HL-60 (cell line): ENCODE measurements at places on chromosomes 2 and 18.

DNA sequence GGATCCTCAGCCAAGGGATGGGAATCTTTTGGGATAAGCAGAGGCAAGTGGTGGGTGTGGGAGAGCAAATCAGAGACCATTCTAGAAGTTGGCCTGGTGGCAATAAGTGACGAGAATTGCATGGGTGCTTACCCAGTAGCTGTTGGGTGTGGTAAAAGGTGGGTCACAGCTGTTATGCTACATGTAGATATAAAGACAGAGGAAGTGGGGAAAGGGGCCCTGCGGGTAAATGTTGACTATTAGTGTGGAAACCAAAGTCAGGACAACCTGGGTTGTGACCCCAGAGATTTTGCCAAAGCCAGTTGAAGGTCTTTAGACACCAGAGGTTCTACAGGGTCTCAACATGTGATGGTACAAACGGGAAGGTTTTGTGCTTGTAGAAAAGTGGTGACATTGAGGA lies 443.6 kb upstream of the HNRNPA3 start:
- DNase-seq = no peak

GRCh38 chr2:69465513-69466456 lies 28.6 kb upstream of the NFU1 start:
- DNase-seq = no peak

GRCh38 chr2:55168221-55169154 lies 63.6 kb downstream of the CLHC1 start:
- peak; percentile 65 for DNase-seq

GRCh38 chr2:11569636-11570035 lies 35.8 kb downstream of the GREB1 start:
- no peak for DNase-seq

- DNase-seq = no peak
Observed at GRCh38 chr2:36570416-36570815, 27.6 kb downstream of the FEZ2 start.

GRCh38 chr18:76943542-76944339 lies 121.4 kb downstream of the ZNF236 start:
- DNase-seq = peak; percentile 28

DNA sequence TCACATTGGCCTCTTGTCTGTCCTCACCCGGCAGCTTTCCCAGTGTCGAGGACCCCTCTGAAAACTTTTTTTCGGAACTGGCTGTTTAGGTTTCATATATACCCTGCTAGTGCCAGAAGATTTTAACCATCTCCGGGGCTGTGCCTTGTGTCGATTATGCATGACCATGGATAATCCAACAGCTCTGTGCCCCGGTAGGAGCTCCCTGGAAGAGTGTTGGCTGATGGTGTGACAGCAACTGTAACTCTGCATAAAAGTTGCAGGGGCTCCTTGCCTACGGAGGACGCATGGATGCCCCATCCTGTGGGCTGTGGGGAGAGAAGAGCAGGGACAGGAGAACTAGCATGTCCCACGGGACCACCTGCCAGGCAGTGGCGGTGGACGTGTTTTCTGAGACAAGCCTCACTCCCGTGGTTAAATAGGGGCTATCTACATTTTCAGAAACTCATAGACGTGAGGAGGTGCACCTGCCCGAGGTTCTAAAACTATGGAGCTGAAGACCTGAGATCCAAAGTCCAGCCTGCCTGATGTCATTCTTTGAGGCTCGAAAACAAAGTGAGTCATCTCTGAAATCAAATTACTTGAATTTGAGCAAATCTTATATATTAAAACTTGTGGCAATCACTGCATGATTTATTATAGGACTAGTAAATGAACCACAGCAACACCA lies 437.2 kb upstream of the HS6ST1 start:
- no peak for DNase-seq

DNA sequence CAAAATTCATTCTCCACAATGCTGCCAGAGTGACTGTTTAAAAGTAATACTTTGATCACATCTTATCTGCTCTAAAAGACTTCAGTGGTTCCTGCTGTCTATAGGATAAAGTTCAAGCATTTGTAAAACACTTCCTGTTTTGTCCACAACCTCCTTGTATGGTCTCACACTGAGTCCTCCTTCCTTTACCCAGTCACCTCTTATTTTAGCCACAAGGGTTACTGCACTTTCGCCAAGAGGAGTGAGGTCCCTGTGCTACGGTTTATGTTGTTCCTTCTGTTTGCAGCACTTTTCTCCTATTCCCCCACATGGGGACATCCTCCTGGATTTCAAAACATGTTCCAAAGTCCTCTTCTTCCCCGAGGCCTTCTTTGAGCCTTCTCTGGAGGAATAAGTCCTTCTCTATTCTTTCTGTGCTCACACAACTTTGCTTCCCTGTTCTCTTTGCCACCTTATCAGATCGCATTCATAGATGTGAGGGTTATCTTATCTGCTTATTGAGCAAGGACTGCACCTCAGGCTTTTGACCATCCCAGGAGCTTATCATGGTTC lies 112.2 kb upstream of the NABP1 start:
- peak; percentile 55 for DNase-seq

- peak; percentile 28 for DNase-seq
Observed at GRCh38 chr2:96157649-96158553, 12.7 kb upstream of the DUSP2 start.

- DNase-seq = no peak
Observed at GRCh38 chr2:192544371-192544955, 349.7 kb upstream of the TMEFF2 start.

DNA sequence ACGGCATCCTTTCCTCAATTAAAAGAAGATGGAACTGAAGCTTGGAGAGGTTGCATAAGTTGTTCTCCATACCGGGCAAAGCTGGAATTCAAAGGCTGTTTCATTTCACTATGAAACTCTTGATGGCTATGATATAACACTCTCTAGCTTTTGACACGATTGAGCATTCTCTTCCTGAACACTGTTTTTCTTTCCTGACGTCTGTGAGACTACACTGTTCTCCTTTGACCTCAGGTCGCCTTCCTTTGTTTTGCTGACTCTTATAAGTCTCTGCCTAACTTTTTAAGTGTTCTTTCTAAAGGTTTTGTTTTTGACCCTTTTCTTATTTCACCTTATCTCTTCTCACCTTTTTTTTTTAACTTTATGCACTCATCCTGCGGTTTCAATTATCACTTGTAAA lies 261.8 kb upstream of the LINC00305 start:
- DNase-seq = no peak

DNA sequence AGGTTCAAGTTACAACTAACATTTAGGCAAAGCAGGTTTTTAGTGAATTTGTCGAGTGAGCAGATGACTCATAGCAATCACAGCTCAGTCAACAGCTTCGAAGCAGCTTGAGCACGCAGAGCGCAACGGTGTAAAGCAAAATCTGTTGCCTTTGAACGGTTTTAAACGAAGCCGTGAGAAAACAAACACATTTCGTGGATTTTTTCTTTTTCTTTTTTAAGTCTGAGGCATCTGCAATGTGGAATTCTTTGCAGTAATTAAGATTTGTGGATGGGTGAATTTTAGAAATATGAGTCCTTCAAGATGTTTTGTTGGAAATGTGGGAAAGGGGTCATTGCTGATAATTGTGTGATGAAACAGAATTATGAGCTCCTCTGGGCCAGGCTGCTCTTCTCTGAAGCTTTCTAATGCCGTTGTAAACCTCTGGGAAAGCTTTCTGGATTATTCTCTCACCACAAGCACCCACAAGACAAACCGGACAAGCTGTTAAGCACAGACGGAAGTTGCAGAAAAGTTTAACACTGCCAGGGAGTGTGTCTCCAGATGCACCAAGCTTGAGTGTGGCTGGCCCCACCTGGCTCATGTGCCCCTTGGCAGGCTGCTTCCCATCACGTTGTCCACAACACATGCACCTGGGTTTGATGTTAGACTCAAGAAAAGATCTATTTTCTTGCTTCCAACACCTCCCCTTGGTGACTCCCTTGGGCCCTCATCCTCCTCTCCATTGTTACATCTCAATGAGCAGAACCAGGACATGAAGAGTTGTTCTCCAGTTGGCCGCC lies 224.7 kb downstream of the ACKR3 start:
- no peak for DNase-seq

DNA sequence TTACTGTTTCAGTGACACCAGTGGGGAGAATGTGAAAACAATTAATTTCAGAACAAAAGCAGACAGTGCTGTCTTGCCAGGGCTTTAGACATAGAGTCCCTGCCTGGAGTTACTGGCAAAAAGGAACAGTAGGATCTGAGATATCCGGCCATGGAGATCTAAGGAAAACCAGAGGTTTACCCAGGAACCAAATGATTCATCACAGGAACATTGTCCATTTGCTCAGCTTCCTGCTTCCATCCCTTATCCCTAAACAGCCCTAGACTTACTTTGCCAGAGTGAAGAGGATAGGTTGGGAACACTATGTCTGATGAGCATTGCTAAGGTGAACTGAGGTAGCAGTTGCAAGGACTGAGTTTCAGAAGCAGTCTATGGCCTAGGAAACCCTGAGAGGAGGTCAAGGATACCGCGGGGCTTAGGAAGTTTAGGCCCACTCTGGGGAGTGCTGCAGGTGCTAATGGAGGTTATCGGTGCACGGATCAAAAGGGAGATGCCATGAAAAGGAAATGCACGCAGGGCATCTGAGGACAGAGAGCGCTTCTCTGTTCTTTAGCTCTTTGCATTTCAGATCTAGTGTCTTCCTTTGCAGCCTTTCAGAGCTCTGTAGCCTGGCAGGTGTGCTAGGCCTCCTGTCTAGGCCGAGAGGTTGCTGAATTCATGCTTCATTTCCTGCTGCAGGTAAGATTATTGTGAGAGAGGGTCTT lies 223.9 kb downstream of the CDCA7 start:
- DNase-seq = no peak

DNA sequence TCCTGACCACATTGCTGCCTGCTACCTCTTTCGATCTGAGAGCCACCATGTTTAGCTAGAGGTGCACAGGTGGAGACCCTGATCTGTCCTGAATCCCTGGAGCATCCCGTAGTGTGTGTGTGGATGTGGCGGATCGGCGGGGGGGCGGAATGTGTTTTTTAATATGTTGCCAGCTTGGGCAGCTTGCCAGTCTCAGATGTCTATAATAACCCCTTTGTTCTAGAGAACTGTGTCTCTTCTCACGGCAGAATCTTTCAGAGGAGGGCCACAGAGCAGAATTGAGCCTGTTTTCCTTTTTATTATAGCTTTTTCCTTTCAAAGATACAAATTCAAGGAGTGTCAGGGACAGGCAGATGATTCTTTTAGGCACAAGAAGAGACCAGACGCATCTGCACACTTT lies 934.1 kb upstream of the KLHL29 start:
- DNase-seq = no peak

DNA sequence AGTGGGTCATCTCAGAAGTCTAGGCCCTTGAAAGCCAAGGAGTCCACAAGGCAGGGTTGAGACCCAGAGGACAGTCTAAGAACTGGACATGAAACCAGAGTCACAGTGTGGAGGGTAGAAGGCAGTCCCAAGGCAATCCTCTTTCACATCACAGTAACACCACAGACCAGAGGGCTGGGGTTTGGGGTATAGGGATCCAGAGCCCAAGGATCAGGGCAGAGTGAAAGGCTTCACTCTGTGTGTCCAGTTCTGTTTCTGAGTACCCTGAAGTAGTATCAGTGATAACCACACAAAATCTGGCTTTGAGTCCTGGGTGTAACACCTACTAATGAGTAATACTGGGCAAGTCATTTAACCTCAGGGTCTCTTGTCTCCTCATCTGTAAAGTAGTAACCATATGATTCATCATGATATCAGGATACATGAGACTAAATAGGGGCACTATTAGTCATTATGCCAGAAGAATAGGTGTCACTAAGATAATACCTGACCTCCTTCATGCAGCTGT lies 91.0 kb downstream of the ICA1L start:
- DNase-seq = no peak

- no peak for DNase-seq
Observed at GRCh38 chr18:58466636-58467205, 162.2 kb downstream of the ALPK2 start.

GRCh38 chr2:109472331-109472959 lies 141.3 kb downstream of the SEPTIN10 start:
- no peak for DNase-seq

- DNase-seq = no peak
Observed at GRCh38 chr2:152657043-152657442, 60.2 kb downstream of the PRPF40A start.

DNA sequence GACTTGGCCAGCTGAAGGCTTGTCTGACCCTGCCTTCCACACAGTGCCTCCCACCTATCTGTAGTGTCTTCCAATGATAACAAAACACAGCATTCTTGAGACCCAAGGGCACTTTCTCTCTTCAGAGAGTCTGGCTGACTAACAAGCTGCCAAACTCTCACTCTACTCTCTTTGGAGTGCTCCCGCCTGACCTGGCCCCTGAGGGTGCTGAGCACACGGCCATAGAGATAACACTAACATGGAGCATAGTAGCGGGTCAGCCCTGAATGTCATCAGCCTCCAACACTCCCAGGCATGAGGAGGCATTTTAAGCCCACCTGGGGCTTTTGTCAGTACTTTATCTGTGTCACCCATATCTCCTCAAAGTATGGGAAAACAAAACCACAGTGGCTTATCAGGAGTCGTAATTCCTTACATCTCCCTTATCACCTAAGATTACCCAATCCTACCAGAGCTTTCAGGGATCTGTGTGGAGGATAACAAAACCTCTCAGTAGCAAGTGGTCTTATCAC lies 160.3 kb upstream of the TCF4 start:
- no peak for DNase-seq

DNA sequence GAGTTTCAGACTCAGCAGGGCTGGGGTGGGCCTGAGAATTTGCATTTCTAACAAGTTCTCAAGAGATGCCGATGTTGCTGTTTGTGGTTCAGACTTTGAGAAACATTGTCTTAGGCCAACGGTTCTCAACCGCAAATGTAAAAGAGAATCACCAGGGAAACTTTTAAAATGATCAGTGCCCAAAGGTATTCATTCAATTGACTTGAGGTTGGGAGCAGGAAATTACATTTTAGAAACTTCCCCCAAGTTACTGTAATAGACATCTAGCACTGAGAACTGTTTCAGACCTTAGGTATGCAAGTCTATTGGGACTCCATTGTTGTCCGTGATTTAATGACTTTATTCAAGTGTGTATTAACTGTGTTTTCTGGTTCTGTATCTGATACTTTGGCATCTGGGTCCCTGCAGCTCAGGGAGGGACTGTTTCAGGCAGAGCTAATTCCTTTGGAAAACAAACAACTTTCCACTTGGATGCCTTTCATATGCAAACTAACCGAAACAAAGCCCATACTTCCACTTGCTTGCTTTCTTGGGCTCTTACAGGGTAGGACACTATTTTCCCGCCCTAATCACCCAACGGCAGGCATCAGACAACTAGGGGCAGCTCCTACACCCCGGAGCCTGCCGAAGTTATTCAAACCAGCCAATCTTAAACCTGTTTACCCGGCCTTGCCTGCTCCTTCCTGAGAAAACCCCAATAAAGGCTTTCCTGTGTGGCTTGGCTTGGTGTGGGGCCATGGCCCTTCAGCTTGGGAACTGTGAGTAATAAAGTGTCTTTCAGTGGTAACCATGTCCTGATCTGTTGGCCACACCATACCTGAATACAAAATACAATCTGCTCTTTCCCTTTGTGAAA lies 97.6 kb downstream of the POLE4 start:
- DNase-seq = no peak

- DNase-seq = no peak
Observed at GRCh38 chr2:232852676-232853075, 17.4 kb upstream of the SNORC start.
